Amniotic epithelial cell (primary cell): ENCODE measurements at places on chromosomes 16 and 17.
A peak's percentile ranks its signal among the peaks of the same experiment; 100 is the strongest.

DNA sequence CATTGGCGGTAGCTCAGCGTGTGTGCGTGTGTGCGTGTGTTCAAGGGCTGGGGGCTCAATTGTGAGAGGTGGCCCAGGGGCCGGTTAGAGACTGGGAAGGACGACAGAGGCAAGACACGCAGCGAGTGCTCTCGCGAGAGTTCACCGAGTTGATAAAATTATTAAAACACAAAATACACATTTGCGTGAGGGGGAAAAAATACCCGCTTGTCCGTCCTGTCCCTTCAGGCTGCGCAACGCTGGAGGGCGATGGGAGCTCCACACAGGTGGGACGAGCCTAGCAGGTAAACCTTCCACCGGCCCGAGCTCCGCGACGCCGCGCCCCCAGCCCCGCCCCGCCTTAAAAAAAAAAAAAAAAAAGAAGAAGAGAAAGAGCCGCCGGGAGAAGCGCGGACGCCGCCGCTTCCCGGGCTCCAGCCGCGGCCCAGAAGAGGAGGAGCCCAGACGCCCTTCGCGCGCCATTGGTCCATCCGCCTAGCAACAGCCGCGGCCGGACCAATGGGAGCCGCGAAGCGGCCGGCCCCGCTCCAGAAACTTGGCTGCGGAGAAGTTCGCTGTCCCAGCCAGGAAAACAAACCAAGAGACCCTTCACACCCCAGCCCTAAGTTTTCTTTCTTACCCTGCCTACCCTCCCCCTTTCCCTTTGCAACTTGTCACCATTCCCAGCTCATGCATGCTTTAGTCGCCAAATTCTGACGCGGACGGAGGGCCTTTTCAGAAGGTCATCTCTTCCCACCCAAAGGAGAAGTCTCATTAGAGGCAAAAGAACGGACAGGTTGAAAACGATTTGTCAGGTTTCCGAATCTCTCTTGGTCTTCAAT, 169.9 kb upstream of the MAF start:
- peak; percentile 76 for DNase-seq

DNA sequence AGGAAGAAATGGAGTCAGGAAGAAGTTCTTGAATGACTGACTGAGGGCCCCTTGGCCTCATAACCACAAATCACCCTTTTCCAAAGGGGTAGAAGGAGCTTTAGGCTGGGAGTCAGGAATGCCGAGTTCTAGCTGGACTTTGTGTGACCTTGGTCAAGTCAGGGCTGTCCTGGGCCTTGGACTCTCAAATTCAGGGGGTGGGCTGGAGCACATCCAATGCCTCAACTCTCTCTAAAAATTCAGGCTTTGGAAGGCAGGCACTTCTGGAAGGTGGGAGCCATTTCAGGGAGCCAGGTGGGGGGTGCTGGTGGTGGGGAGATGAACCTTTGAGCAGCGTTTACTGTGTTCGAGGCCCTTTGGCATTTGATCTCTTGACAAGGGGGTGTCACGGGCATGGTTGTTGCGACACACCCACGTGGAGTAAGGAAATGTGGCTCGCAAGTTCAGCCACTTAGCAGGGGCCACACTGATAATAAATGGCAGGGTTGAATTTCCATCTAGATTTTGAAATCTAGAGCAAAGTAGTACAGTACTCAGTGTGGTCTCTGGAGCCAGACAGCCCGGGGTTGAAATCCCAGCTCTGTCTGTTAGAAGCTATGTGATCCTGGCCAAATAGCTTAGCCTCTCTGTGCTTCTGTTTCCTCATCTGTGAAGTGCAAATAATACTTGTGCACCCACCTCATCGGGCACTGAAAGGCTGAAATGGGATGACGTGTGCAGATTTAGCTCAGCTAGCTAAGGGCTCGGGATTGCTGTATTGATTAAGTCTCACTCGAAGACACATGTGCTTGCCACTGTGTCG, 47.1 kb upstream of the CIBAR2 start:
- peak; percentile 56 for DNase-seq

- no peak for DNase-seq
These were observed 7.8 kb upstream of the TEX19 start for GRCh38 chr17:82351254-82351712.

- DNase-seq: no peak
These were observed 22.7 kb downstream of the ZNF469 start for GRCh38 chr16:88405216-88406060.

DNA sequence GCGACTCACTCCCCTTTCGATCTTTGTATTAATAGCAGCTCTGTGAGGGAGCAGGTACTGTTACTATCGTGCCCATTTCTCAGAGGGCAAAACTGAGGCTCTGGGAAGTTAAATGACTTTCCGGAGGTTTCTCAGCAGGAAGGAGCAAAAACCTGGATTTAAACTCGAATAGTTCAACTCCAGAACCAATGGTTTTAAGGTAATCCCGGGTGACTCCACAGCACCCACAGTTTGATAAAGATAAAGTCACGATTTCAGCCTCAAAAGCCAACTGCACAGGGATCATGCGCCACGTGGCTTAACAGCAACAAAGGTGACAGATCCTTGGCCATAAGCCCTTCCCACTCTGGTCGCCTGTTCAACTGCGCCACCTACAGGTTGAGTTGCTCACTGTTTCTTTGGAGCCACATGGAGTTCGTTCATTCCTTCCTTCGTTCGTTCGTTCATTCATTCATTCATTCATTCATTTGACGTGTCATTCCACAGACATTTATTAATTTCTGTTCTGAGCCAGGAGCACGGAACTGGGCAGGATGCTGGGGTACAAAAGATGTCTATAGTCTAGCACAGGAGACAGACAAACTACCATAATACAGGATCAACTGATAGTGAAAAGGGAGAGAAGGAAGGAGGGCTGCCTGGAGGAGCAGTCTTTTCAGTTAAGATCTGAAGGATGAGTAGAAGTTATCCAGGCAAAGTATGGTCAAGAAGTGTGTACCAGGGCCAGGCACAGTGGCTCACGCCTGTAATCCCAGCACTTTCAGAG, 134.8 kb downstream of the HS3ST2 start:
- peak; percentile 27 for DNase-seq

- peak; percentile 61 for DNase-seq
These were observed 56.4 kb downstream of the MPRIP start for GRCh38 chr17:17098551-17099179.

- DNase-seq: no peak
These were observed 329.5 kb upstream of the SOX9 start for GRCh38 chr17:71791311-71791710.

GRCh38 chr16:17360693-17361122, 110.1 kb downstream of the XYLT1 start:
- no peak for DNase-seq

DNA sequence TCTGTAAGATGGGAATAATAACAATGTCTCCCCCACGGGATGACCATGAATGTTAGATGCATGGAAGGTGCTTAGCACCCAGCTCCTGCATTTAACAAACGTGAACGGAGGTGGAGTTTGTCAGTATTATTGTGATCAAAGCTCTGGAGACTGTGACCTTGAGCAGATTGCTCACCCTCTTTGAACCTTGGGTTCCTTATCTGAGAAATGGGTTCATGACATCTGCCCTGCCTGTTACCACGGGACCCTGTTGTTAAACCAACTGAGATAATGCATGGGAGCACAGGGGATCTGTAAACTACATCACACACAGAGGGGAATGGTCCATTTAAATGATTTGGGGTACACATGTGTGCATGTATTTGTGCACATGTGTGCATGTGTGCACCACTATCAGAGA, 29.6 kb downstream of the MRM1 start:
- DNase-seq: no peak

DNA sequence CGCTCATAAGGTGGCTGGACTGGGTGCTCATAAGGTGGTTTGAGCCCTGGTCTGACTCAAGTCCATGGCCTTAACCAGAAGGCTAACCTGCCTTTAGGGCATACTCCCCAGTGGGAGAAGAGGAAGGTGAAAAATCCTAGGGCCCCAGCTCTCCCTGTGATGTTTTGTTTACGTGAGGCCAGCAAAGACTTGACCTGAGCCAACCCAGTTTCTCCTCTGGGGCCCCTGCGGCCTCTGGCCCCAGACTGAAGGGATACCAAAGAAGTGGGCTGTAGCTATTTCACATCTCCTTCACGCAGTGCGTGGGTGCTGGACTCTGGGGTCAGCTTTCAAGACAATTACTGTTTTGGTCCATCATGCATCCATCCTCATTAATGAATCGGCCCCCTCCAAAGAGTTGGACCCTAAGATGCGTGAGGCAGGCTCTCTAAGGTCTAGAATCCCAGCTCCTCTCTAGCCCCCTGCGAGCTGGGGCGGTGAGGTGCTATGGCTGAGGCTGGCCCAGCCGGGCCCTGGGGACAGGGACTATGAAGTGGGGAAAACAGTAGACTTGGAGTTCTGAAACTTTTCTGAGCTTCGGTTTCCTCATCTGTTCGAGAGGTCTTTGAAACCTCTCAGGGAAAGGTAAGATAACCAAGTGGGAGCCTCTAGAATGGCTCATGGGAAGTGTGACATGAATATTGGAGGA, 1.5 kb downstream of the SH2B1 start:
- DNase-seq: no peak

DNA sequence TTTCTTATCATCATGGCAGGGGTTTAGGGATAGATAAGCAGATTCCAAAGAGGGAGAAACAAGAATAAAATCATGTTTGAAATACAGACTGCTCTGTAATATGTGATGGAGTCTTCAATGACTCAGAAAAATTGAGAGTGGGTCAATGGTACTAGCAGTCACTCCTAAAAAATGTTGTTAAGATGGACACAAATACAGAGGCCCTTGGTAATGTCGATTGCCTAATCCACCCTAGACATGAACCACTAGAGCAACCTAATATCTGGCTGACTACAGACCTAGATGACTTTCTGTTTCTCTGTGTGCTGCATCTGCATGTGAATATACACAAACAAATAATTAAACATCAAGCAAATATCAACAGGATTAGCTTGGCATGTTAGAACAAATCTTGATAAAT, 135.8 kb downstream of the CDH8 start:
- DNase-seq: peak; percentile 67

DNA sequence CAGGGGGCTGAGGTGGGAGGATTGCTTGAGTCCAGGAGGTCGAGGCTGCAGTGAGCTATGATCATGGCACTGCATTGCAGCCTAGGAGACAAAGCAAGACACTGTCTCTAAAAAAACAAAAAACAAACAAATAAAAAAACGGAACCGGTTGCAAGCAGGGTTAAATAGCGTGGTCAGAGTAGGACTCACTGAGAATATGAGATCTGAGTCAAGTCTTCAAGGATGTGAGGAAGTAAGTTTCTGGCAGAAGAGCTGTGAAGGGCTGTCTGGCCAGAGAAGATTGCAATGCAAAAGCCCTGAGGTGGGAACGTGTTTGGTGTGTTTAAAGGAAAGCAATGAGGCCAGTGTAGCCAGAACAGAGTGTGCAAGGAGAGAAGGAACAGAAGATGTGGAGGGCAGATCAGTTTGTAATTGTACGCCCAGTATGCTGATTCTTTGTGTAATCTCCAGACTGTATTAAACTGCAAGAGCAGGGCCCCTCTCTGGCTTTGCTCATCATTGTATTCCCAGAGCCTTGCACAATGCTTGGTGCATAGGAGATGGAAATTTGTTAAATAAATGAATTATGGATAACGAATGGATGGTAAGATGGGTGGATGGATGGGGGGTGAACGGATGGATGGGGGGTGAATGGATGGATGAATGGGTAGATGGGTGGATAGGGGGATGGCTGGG, 6.3 kb downstream of the G6PC1 start:
- DNase-seq: no peak

DNA sequence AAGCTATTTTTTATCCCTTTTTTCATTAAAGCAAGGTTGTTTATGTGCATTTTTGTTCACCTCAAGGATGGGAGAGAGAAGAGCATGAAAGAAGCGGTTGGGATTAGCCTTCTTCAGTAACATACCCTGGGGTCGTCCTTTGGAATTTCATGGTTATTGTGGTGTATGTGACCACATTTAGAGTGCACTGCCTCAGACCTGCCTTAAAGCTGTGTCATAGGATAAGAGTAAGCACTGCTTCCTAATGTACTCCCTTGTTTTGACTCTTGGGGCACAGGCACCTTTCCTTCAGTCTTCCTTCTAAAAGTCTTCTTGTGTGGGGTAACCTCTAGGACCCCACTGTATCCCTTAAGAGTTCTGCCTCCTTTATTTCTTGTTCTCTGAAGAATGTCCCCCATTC, 28.9 kb downstream of the TNRC6A start:
- DNase-seq: peak; percentile 64

- no peak for DNase-seq
These were observed 66.3 kb upstream of the DOC2B start for GRCh38 chr17:247767-248166.

GRCh38 chr17:8997994-8998628, 23.2 kb upstream of the NTN1 start:
- DNase-seq: peak; percentile 33

- DNase-seq: peak; percentile 7
These were observed 54.4 kb upstream of the PABPN1L start for GRCh38 chr16:88920618-88921590.

DNA sequence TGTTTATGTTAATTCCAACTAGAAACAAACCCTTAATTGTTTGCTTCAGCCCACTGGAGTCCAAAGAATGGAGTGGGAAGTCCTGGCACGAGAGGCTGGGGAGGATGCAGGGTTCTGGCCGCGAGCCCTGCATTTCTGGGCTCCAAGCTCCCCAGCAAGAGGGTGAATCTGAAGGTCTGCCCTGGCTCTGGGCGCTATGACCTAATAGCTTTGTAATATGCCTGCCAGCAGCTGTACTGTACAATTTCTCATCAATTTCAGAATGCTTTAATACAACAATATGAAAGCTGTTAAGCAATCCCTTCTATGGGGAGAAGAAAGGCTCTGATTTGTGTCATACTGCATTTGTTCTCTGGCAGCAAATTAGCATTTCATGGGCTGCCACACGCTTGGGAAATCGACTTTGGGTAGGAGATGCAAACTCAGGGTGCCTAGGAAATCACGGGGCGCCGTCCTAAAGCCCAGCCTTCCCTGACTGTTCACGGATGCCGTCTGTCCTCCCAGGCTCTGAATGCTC, 43.8 kb downstream of the NDEL1 start:
- peak; percentile 37 for DNase-seq

DNA sequence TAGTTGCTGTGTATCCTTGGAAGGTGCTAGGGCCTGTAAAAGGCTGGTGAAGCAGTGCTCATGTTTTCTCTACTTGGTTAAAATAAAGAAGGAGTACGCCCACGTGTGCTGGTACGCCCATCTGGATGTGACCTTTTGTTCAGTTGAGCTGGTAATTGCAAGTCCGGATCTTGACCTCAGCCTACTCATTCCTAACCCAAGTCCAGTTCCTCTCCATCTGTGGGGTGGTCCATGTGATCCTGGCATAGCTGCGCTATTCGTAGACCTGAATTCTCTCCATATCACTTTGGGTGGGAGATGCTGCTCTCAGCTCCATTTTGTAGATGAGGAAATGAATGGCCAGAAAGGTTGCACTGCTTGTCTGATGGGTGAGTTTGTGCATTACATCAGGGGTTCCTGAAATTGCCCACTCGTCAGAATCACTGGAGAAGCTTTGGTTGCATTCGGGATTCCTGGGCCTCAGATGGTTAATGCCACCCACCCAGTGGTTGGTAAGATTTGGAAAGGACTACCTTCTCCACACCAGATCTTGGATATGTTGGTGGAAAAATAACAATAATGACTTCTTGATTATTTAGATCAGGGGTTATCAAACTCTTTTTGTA, 328.8 kb downstream of the CPPED1 start:
- DNase-seq: no peak
